ENCODE measurements at places on chromosomes 6 and 20. TPM values are rescaled to one million over a fixed set of nuclear protein-coding genes. Genes with fewer than 3 reads are reported as not detected.

DNA sequence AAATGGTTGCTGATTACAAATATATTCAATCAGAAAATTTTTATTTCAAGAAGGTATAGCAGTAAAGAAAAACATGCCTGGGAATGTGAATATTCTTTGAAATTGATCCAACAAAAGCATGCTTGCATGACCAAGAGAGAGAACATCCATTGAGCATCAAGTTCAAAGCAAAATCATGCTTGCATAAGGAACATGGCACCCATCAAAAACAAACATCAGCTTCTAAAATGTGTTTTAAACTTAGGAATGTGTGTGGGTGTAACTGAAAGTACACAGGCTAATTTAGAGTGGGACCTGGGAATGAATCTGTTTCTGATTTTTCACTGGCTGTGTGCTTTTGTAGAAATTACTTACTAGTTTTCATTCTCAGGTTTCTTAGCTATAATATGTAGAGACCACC, 5.6 kb downstream of the SLC17A5 start:
- no peak overlapping the region for H3K27ac ChIP-seq
- no peaks in the 10 kb centered on the region for H3K36me3 ChIP-seq
- peaks cover 11% of the 10 kb centered on the region for H3K4me1 ChIP-seq
- no peak overlapping the region for H3K4me3 ChIP-seq
- no peaks in the 10 kb centered on the region for H3K27me3 ChIP-seq

MAP3K5 gene
- 0.28 TPM for total RNA-seq

DNA sequence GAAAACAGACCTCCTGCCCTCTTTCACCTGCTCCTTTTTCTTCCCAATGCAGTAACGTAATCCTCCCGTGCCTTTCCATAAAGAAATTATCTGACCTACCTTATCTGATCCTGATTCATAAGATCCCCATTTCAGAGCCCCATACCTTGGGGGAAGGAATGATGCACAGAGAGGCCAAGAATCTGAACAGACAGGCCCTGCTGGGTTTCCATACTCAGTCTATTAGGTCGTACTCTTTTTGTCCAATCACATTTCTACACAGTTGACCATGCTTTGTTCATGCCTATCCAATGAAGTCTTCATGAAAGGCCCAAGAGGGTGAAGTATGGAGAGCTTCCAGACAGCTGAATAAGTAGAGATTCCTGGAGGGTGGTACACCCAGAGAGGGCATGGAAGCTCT, 25.3 kb downstream of the SRPK1 start:
- H3K36me3 ChIP-seq = peaks cover 11% of the 10 kb centered on the region
- no peaks in the 10 kb centered on the region for H3K27me3 ChIP-seq
- peaks cover 6% of the 10 kb centered on the region for H3K4me1 ChIP-seq

DNA sequence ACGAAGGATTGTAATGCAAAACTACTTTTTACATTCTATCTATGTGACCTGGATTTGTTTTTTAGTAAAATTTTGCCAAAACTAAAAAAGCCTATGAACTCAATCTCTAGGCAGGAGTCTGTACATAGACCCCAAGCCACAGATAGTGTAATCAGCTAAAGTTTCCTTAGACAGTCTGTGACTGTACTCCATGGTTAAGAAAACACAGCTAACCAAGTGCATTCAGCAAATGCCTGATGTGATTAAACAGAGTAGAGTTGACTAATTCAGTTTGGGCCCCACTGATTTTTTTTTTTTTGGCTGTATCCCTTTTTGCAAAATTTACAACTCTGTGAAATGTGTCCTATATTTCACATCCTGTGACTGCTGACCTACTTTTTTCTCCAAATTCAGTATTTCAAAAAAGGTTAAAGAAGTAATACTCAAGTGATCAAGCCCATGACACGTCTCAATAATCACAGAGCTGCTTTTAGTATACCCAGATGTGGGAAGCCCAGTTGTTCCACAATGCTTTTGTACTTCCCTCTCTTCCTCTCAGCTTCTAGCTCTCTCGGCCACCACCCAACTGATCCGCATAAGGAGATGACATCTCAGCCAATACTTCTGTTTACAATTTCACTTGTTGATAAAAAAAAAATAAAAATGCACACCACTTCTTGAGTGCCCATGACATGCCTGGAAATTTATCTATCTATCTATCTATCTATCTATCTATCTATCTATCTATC, 108.8 kb upstream of the TBX18 start:
- no peaks in the 10 kb centered on the region for H3K27me3 ChIP-seq
- no peaks in the 10 kb centered on the region for H3K4me1 ChIP-seq
- no peak overlapping the region for H3K4me3 ChIP-seq
- DNase-seq = no peak

GRCh38 chr20:4667371-4667773, 54.3 kb upstream of the PRND start:
- peaks cover 7% of the 10 kb centered on the region for H3K4me1 ChIP-seq
- H3K27ac ChIP-seq = no peak overlapping the region
- no peak for DNase-seq
- H3K4me3 ChIP-seq = no peak overlapping the region
- no peaks in the 10 kb centered on the region for H3K36me3 ChIP-seq

DNA sequence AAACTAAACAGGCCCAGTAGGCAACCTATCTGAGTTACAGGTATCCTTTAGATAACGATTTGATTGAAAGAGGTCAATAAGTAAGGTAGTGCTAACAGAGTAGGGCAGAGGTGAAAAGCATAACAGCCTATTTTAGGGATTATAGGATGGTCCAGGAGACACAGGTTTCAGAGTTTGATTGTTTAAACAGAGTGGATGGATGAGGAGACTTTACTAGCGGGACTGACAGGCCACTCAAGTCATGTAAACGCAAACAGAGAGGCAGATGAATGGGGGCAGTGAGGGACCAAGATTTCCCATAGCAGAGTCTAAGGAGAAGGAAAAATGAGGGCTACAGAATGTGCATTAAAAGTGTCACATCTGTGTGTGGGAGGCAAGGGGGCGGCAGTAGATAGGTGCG, 4.8 kb downstream of the NEDD9 start:
- peaks cover 33% of the 10 kb centered on the region for H3K4me1 ChIP-seq
- H3K4me3 ChIP-seq = no peak overlapping the region
- no peak for DNase-seq
- no peaks in the 10 kb centered on the region for H3K36me3 ChIP-seq

SSTR4 gene
- not detected for total RNA-seq

GRCh38 chr20:48287552-48288170, 502.4 kb upstream of the SULF2 start:
- H3K4me3 ChIP-seq = no peak overlapping the region
- H3K4me1 ChIP-seq = peaks cover 12% of the 10 kb centered on the region
- H3K27me3 ChIP-seq = no peaks in the 10 kb centered on the region
- H3K36me3 ChIP-seq = no peaks in the 10 kb centered on the region
- DNase-seq = no peak
